ENCODE measurements at places on chromosomes 5 and 9.

GRCh38 chr5:95417971-95418370 lies 26.8 kb downstream of the FAM81B start:
- no peak for DNase-seq

DNA sequence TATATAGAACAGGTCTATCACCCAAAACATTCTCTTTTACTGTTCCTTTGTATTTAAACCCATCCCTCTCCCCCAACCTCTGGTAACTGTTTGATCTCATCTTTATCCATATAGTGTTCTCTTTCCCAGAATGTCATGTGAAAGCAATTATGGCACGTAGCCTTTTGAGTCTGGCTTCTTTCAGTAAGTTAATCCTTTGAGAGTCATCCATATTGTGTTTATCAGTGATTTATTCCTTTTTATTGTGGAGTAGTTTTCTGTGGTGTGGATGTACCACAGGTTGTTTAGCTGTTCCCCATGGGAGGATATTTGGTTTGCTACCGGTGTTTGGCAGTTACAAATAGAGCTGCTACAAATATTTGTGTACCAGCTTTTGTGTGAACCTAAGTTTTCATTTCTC lies 38.0 kb downstream of the HMGXB3 start:
- DNase-seq: no peak

GRCh38 chr9:134379831-134380365 lies 53.6 kb downstream of the RXRA start:
- no peak for DNase-seq

- no peak for DNase-seq
Observed at GRCh38 chr5:56350597-56351170, 117.6 kb upstream of the ANKRD55 start.

GRCh38 chr5:39712316-39713249 lies 287.8 kb upstream of the DAB2 start:
- DNase-seq: no peak

- DNase-seq: no peak
Observed at GRCh38 chr5:73946919-73947602, 321.1 kb downstream of the ARHGEF28 start.

DNA sequence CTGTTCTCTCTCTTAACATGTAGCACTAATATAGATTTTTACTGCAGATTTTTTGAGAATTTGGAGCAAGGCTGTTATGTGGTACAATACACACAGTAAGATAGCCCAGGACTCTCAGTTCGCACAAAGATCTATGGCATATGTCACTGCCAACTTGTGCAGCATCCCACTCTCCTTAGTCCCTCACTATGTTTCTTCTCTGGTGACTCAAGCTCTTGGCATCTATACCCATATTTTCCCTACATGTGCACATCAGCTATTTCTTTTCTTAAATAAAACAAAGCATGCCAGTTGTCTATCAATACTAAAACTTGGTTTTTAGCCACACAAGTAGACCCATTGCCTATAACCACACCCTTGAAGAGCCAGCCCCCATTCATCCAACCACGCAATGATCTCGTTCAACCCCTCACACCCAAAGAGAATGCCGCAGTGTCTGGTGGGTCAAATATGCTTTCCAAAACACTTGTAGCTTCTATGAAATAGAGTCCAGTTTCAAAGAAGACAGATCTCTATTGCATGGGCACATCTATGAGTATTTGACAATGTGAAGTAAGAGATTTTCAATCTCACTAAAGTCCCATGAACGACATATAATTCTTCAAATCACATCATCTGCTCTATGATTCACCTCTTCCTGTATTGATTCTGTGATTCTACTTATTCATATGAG lies 18.2 kb upstream of the IL7R start:
- DNase-seq: no peak

DNA sequence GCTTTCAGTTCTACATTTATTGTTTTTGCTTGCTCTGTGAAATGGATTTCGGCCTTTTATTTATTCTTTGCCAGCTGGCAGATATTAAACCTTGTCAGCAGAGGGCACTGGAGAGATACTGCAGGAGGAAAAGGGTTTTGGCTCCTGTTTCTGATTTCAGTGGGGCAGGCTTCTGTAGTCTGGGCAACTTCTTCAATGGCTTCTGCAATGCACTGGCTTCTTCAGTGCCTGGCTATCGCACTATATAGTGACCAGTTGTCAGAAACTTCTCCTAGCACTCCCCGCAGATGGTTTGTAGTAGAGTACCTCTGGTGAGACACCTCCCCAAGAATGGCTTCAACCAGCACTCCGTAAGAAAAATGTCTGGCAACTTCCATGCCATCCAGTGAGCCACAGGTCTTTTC lies 3.2 kb upstream of the NFX1 start:
- DNase-seq: peak; percentile 63

- no peak for DNase-seq
Observed at GRCh38 chr9:104876587-104876986, 51.4 kb downstream of the ABCA1 start.

DNA sequence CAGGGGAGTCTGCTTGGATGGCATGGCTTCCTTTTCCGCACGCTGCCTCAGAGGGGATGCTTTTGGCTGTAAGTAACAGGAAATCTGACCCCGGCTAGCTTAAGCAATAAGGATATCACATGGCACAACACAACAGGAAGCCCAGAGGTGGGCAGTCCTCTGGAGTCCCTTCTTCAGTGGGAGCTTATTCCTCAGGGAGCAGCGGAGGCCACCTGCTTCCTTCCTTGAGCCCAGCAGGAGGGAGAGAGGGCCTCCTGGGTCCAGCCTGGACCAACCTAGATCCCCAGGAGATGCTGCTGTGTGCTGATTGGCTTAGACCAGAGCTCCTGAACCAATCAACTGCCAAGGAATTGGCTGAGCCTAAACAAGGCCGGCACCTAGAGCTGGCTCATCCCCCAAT lies 66.3 kb downstream of the C9orf50 start:
- DNase-seq: no peak

GRCh38 chr5:175572886-175573285 lies 85.0 kb upstream of the HRH2 start:
- no peak for DNase-seq

- DNase-seq: peak; percentile 41
Observed at GRCh38 chr5:38420691-38421390, 135.6 kb downstream of the LIFR start.

GRCh38 chr5:57539281-57539701 lies 56.7 kb upstream of the ACTBL2 start:
- no peak for DNase-seq

GRCh38 chr5:80206282-80206681 lies 49.6 kb downstream of the SERINC5 start:
- DNase-seq: no peak

GRCh38 chr5:130601-131131 lies 38.7 kb downstream of the PLEKHG4B start:
- DNase-seq: no peak
